ENCODE measurements at places on chromosomes 2 and 18.

DNA sequence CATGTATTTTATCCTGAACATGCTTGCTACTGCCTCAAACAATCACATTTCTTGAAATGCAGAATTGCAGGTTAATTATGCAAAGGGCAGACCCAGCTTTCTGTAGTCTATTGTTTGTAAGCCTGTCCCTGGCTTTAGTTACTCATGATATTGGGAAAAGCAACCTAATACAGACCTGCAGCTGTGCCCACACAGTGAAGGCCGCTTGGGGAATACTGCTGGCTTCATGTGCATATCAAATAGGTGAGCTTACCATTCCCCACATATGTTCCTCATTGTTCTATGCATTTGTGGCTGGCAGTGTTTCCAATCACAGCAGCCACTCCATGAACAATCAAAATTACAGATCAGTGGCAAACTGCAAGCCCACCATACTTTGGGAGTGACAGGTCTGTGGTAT lies 186.3 kb downstream of the TMEM163 start:
- peak; percentile 17 for DNase-seq

DNA sequence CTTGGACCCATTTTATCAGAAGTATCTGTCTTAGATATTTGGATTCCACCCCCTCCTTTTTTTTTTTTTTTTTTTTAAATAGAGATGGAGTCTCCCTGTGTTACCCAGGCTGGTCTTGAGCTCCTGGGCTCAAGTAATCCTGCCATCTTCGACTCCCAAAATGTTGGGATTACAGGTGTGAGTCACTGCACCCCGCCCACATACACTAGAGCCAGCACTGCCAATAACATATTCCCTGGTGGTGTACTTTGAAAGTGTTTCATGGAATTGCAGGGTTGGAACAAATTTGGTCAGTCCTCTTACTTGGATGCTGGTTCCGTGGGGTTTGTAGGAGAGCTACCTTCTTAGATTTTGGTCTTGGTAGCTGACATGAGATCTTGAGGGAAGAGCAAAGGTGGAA lies 15.0 kb downstream of the PDCL3 start:
- DNase-seq = peak; percentile 4

- DNase-seq = no peak
Observed at GRCh38 chr18:22275706-22276333, 106.4 kb downstream of the GATA6 start.

DNA sequence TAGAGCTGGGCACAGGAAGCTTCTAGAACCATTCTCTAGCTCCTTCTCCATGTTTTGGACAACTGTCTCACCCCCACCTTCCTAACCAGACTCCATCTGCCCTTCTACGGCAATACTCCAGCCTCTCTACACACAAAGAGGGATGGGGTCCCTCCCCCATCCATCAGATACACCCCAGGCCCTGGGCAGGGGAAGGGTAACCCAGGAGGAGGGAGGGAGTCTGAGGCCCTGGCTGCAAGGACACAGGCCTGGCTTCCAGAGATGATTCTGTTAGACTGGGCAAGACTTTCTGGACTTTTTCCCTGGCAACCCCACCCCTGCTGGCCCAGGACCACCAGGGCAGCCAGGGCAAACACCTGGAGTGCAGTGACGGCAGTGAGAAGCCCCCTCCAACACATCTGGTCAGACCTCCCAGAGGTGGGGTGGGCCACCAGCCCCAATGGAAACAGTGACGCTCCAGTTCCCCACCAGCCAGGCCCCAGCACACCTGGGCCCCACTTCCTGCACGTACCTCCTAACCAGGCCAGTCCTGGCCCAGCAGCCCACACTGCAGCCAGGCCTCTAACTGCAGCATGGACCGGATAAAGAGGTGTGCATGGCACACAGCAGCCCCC lies 6.5 kb downstream of the CYP26B1 start:
- DNase-seq = no peak

GRCh38 chr2:222722327-222722946 lies 51.0 kb downstream of the MOGAT1 start:
- DNase-seq = no peak

DNA sequence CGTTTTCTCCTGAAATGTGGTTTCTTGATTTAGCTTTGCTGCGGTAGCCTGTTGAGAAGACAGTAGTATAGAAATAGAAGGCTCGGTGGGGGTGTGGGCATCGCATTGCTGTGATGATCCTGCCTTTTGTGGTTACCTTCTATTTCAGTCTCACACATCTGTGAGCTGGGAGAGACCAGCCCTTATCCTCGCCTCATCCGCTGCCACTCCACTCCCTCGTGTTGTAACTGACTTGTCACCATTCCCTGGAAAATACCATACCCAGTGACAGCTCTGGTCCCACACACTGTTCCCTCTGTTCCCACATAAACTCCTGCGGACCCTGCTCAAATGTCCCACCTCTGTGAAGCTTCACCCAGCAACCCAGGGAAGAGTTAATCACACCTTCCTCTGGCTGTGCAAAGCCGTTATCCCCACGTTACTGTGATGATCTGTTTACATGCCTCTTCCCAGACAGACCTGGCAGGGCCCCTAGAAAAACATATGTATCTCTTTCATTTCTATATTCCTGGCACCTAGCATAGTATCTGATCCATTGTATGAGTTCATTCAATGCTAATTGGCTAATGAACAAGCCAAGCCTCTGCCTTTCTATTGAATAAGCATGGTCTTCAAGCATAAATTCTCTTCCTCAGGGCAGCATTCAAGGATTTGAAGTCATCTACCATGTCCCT lies 114.6 kb downstream of the MAPK4 start:
- no peak for DNase-seq

Measured in NCI-H82 (cell line).